Hepatocyte (in vitro differentiated cells): ENCODE measurements at places on chromosomes 13 and 19. TPM values are rescaled to one million over a fixed set of nuclear protein-coding genes. Genes with fewer than 3 reads are reported as not detected.

The LRRC25 gene
- total RNA-seq: 0.16 TPM in 1 of 2 replicates, not detected in the other

The ZFP14 gene
- total RNA-seq: 6.7 and 7.0 TPM in 2 replicates

The GAPDHS gene
- total RNA-seq: not detected in 2 replicates

The ZNF793 gene
- 5.1 and 5.8 TPM in 2 replicates for total RNA-seq

The PLPP2 gene
- 9.9 TPM in 2 replicates for total RNA-seq

The IGFL2 gene
- total RNA-seq: 12.9 and 15.2 TPM in 2 replicates

The USE1 gene
- total RNA-seq: 22.4 and 26.9 TPM in 2 replicates

The SEMA6B gene
- total RNA-seq: 2.9 and 3.2 TPM in 2 replicates

The CLIP3 gene
- total RNA-seq: 5.1 and 12.8 TPM in 2 replicates

The DZIP1 gene
- total RNA-seq: 17.2 and 23.2 TPM in 2 replicates

The ATP1A3 gene
- total RNA-seq: 0.03 TPM in 1 of 2 replicates, not detected in the other

The SHANK1 gene
- 0.24 and 2.3 TPM in 2 replicates for total RNA-seq

The PSG1 gene
- 0.07 TPM in 1 of 2 replicates, not detected in the other for total RNA-seq

The ZNF724 gene
- 6.5 and 11.2 TPM in 2 replicates for total RNA-seq

The GRK1 gene
- 0.16 and 0.17 TPM in 2 replicates for total RNA-seq

The PRR22 gene
- 0.13 and 1.2 TPM in 2 replicates for total RNA-seq

The CGB1 gene
- total RNA-seq: not detected in 2 replicates

The RTBDN gene
- total RNA-seq: 0.32 TPM in 1 of 2 replicates, not detected in the other

The MEIOSIN gene
- not detected in 2 replicates for total RNA-seq

The RPS16 gene
- 63.8 and 115 TPM in 2 replicates for total RNA-seq

The MICU2 gene
- total RNA-seq: 78.8 and 95.7 TPM in 2 replicates

The PSG2 gene
- not detected in 2 replicates for total RNA-seq

The PCSK4 gene
- 2.8 and 7.7 TPM in 2 replicates for total RNA-seq

The CIC gene
- 14.3 and 17.4 TPM in 2 replicates for total RNA-seq

The PLIN4 gene
- total RNA-seq: 0.17 and 0.60 TPM in 2 replicates

The RPL21 gene
- 960 and 1,101 TPM in 2 replicates for total RNA-seq

The SLITRK1 gene
- not detected in 2 replicates for total RNA-seq

The TDRD12 gene
- 0.10 and 0.76 TPM in 2 replicates for total RNA-seq

The TTYH1 gene
- 7.0 and 7.1 TPM in 2 replicates for total RNA-seq

The WDR88 gene
- total RNA-seq: not detected in 2 replicates

The GNG7 gene
- total RNA-seq: 1.2 and 1.3 TPM in 2 replicates

The RFPL4A gene
- total RNA-seq: not detected in 2 replicates

The CPT1C gene
- 6.2 and 6.7 TPM in 2 replicates for total RNA-seq
